ENCODE measurements at places on chromosomes 6 and 20.

GRCh38 chr6:96939007-96939805 is 14.7 kb downstream of the KLHL32 start:
- peak; percentile 59 for DNase-seq

GRCh38 chr6:100574836-100575235 is 110.1 kb upstream of the SIM1 start:
- no peak for DNase-seq

DNA sequence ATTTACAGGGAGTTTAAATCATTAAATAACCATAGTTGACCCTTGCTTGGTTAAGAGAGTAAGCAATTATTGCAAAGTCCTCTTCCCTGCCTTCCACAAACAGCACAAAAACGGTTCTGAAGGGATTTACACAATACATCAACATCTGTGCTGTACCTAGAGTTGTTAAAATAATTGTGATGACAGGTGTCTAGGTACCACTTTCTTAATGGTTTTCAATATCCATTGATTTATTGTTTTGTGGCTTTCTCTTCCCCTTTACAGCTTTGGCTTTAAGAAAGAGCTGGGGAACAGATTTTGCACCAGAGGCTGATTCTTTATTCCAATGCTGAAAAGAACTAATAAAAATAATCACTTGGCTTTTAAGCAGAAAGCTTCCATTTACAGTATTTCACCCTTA is 598 bp upstream of the SOX4 start:
- DNase-seq: no peak

- DNase-seq: no peak
Observed at GRCh38 chr6:44829836-44830235, 442.3 kb downstream of the CDC5L start.

- peak; percentile 18 for DNase-seq
Observed at GRCh38 chr6:47787620-47788497, 6.0 kb downstream of the OPN5 start.

- DNase-seq: no peak
Observed at GRCh38 chr6:146028252-146028795, 538 bp upstream of the GRM1 start.

GRCh38 chr6:14283600-14284235 is 166.1 kb downstream of the CD83 start:
- no peak for DNase-seq

GRCh38 chr6:125232466-125232865 is 69.3 kb downstream of the HDDC2 start:
- DNase-seq: no peak

GRCh38 chr6:132476688-132477087 is 36.2 kb downstream of the STX7 start:
- no peak for DNase-seq
